ENCODE measurements at places on chromosomes 12 and 14.

GRCh38 chr12:11658791-11659190 is 9.3 kb downstream of the ETV6 start:
- DNase-seq, result no peak

- no peak for DNase-seq
Observed at GRCh38 chr12:52011602-52012214, 5.0 kb downstream of the TAMALIN start.

DNA sequence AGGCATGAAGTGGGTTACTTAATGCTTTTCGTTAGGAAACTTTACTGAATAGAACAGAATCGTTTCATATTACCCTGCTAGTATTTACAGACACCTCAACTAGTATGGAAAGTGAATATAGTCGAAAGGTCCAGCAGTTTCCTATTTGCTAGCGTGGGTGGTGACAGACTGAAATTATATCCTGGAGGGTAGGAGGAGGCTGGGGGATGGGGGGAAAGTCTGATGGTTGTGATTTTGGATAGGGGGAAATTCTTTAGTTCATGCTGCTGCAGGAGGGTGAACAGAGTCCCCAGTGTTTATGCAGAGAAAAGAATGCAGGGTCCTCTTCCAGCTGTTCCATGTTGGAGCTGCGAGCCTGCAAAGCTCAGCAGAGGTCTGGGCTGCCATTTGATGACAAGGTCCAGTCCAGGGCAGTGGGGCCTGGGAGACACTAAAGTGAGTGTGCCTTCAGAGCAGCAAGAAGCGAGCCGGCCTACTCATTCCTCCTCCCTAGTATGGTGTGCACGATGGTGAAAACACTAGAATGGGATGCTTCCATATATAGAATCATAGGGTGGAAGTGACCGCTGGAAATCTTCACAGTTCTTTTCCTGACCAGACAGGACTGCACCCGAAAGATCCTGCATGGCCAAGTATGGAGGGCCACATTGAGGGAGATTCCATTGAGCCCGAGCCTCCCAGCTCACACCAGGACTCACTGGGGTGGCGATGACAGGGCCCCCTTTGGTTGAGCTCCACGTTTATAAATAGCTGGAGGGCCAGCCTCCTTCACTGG is 2.1 kb downstream of the SAMD4A start:
- DNase-seq, result no peak

- DNase-seq, result no peak
Observed at GRCh38 chr12:122848471-122849351, 13.5 kb downstream of the HIP1R start.

DNA sequence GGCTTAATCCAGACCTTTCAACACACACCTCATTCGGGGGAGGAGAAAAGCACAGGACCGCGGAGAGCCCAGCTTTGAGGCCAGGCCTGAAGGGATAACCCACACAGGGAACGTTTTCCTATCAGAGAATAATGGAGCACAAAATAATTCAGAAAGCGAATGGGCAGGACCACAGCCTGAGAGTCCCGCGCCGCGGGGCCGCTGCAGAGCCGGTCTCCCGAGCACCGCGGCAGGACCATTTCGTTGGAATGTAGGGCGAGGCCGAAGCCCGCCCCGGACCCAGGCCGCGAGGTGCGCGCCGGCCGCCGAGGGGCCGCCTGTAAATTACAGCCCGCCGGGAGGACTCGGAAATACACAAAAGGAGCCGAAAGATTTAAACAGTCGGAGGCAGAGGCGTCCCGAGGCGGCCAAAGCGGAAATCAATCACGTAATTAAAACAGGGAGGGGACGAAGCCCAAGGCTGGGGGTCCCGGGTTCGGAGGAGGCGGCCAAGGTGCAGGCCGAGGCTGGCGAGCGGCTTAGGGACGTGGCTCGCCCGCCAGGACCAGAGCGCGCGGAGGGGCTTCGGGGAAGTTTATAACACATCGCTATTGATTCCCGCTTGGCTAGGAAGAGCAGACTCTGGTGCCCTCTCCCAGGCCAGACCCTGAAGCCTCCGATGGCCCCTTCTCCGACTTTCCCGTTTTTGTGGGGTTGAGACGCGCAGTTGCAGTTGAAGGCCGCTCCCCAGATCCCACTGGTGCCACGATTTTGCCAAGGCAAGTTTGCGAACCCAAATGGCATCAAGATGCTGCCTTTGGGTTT is 6.3 kb upstream of the HOXC4 start:
- DNase-seq, result no peak

DNA sequence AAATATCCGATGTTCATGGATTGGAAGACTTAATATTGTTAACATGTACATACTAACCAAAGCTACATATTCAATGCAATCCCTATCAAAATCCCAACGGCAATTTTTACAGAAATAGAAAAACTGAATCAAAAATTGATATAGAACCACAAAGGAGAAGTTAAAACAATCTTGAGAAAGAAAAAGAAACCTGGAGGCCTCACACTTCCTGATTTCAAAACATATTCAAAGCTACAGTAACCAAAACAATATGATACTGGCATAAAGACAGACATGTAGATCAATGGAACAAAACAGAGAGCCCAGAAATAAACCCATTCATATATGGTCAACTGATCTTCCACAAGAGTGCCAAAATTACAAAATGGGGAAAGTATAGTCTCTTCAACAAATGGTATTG is 5.4 kb upstream of the PELI2 start:
- DNase-seq, result peak; percentile 74

- no peak for DNase-seq
Observed at GRCh38 chr14:81991998-81992397, 458.3 kb upstream of the SEL1L start.

DNA sequence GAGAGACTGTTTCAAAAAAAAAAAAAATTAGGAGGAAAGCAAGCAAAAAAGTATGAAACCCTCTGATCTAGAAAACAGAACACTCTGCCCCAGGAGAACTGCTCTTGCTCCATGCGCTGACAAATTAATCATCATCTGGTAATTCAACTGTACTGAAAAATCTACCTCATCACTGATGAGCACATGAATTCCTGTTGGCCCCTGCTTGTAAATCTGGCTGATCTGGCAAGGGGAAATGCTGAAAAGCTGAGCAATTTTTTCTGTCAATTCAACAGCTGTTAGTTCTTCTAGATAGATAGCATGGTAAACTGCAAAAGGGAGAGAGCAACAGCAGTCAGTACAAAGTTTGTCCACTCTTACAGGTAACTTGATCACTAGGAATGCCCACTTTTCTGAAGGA is 15.2 kb upstream of the CSRNP2 start:
- no peak for DNase-seq

DNA sequence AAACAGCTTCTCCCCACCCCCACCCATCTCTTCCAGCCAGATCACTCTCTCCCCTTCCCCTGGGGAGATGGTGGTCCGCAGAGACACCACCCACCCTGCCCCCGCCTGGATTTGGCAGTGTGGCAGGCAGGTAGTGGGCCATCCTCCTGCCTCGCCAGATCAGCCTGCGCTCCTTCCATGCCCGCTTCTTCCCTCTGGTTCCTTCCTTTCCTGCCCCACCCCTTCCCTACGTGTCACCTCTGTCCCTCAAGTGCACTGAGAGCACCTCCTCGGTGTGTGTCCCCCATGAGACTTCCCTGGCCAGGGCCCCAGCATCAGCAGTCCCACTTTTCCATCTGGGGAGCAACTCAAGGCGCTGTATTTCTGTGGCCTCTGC is 632 bp downstream of the NYNRIN start:
- DNase-seq, result no peak

- DNase-seq, result no peak
Observed at GRCh38 chr12:121250359-121250758, 40.4 kb downstream of the P2RX4 start.

DNA sequence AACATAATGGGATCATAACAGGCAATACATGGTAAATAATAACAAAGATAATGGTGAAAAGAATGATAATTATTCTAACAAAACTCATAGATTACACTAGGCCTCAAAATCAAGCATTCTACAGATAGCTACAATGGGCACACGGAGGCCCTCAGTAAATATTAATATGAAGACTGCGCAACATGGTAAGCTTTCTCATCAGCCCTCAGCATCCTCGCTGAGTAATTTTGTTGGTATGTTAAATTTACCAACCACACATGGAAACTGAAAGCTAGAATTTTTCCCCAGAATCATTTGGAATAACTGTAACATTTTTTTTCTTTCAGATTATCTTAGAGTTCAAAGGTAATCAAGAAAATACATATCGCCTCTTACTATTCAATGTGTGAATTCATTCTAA is 74.2 kb upstream of the PYGL start:
- DNase-seq, result no peak

DNA sequence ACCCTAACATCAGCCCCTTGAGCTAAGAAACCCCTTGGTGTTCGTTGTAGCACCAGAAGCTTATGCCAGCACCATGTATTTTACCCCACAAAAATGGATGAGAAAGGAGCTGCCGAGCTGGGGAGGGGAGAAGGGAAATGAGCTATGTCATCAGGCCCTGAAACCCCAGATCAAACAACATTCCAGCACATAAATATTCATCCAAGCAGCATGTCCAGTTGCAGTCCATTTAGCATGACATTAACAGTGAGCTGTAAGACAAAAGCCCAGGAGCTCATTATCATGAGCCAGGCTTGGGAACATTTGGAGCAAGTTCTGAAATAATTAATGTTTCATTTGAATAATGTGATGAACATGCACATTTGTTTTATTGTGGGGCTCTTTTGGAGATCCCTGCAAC is 630.1 kb upstream of the TMEM132C start:
- no peak for DNase-seq

DNA sequence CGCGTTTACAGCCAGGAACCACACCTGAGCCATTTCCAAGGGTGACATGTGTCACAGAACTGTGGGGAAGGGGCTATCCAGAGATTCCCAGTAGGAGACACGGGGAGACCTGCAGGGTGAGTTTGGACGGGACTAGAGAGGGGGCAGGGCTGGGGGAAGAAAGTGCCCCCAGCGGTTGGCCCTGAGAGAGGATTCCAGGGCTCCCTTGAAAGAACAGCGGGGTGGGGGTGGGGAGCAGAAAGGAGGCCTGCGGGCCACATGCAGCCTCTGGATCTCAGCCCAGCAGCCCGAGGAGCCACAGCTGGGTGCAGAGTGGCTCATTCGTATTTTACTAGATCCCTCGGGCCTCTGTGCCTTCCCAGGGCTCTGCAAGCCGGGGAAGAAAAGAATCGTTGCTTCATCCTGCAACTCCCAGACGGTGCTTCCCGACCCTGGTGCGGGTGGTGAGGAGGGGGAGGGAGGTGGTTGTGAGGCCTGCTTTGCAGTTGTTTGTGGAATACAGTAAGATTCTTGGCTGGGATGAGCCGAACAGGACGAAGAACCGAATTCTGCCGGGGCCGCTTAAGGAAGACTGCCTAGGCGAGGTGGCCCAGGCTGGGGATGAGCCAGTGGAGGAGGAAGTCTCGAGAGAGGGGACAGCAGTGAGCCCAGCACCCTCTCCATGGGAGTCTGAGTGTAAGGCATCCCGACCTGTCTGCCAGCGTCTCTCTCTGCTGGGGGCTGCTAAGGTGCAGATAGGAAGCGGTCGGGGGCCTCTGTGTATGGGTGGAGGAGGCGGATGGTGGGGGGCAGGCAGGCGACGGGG is 36.1 kb upstream of the ANKRD9 start:
- no peak for DNase-seq

DNA sequence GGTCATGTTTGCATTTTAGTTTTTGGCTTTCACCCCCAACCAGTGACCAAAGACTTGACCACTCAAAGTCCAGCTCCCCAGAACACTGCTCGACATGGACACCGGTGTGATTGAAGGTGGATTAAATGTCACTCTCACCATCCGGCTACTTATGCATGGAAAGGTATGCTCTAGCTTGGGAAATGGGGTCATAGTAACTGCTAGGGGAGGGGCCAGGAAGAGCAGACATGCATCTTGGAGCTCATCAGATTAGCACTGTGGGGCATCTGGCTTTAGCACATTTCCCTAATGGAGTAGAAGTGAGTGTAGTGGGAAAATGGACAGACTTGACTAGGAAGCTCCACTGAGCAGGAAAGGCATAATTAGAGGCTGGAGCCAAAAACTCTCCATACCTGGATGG is 2.8 kb downstream of the PCBP2 start:
- no peak for DNase-seq

DNA sequence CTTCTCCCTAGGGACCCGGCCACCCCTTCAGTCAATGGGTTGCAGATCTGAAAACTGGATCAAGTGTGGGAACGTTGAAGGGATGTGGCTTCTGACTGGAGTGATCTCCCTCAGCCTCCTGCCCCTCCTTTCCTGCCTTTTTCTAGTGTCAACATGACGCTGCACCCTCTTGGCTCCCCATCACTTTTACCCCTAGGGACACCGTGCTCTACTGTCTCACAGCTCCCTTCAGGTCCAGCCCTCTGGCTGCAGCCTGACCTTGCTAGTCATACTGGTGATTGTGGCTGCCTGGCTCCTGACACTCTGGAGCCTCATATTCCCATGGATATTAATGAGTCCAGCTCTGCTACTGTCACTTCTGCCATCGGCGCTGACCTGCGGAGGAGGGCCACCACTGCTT is 51.5 kb upstream of the RASSF3 start:
- no peak for DNase-seq

DNA sequence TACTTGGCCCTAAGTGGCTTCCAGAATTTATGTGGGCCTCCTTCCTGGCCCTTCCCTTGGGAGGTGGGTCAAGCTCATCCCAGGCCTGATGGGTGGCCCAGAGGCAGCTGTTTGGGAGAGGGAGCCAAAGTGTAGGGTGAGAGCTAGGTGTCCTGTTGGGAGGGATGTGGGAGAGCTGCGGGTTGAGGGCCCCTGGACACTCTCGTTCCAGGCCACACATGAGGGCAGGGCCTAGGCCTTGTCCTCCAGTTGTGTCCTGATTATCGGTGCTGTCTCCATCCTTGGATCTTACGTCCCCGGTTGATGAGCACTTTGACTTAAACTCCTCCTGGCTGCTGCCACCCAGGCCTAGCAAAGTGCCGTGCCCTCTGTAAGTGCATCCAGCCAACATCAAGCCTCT is 177.5 kb upstream of the VASH1 start:
- DNase-seq, result no peak

DNA sequence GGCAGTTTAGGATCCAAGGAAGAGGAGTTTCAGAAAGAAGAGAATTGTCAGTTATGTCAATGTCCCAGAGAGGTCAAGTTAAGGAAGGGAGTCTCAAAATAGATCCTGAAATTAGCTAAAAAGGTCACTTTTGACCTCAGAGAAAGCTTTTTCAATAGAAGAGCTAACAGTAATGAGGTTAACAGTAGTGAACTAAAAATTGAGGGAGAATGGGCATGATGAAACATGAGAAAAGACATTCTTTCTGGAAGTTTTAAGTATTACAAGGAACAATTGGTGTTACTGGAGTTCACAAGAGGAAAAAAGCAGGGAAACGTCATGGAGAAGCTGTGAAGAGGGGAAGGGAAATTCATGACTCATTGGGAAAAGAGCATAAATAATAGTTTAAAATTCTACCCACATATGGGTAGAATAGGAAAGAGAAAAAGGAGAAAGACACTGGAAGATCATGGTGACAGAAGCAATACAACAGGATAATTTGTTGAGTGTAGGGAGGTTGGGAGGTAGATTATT is 381.2 kb upstream of the FAR2 start:
- no peak for DNase-seq

- DNase-seq, result peak; percentile 73
Observed at GRCh38 chr12:54005853-54006558, 2.8 kb upstream of the HOXC8 start.

GRCh38 chr14:94355191-94355794 is 32.2 kb upstream of the SERPINA6 start:
- DNase-seq, result peak; percentile 71
